ENCODE measurements at places on chromosomes 7 and 10. TPM values are rescaled to one million over a fixed set of nuclear protein-coding genes. Genes with fewer than 3 reads are reported as not detected.

AKR1C1 gene
- total RNA-seq = 176 TPM

GRID2IP gene
- not detected for total RNA-seq

SH2B2 gene
- 0.49 TPM for total RNA-seq

CHAT gene
- total RNA-seq = not detected

TMEM176A gene
- total RNA-seq = 50.8 TPM

TMEM72 gene
- total RNA-seq = 0.71 TPM

PDE6C gene
- not detected for total RNA-seq

UNCX gene
- not detected for total RNA-seq

HOXA13 gene
- total RNA-seq = not detected

ADRA2A gene
- total RNA-seq = 0.74 TPM

GIMAP2 gene
- total RNA-seq = 4.5 TPM

NPFFR1 gene
- not detected for total RNA-seq

ASIC3 gene
- 4.2 TPM for total RNA-seq

GNGT1 gene
- total RNA-seq = not detected

CYP3A4 gene
- not detected for total RNA-seq

MAGI2 gene
- total RNA-seq = 7.4 TPM

PARP12 gene
- total RNA-seq = 21.6 TPM

LGI1 gene
- total RNA-seq = 0.57 TPM

NEUROD6 gene
- not detected for total RNA-seq

FKBP9 gene
- total RNA-seq = 120 TPM

MYPN gene
- total RNA-seq = 81.6 TPM

CTAGE4 gene
- 0.14 TPM for total RNA-seq

IFIT1B gene
- total RNA-seq = not detected

C10orf53 gene
- total RNA-seq = not detected

GRB10 gene
- 52.0 TPM for total RNA-seq

ACADSB gene
- total RNA-seq = 75.9 TPM

DPYSL4 gene
- total RNA-seq = 13.8 TPM

KIAA1549 gene
- 1.9 TPM for total RNA-seq

CCL24 gene
- not detected for total RNA-seq

SPDYE11 gene
- total RNA-seq = not detected

HSPA12A gene
- total RNA-seq = 15.1 TPM

SVOPL gene
- total RNA-seq = not detected

POLR3A gene
- total RNA-seq = 8.7 TPM

TBX20 gene
- 180 TPM for total RNA-seq

DPY19L1 gene
- total RNA-seq = 32.4 TPM

DGKB gene
- total RNA-seq = 0.26 TPM

SFMBT2 gene
- 11.3 TPM for total RNA-seq

ANKRD22 gene
- not detected for total RNA-seq

FRG2B gene
- not detected for total RNA-seq

OR2A5 gene
- total RNA-seq = not detected

MTURN gene
- 50.8 TPM for total RNA-seq

CPEB3 gene
- 14.3 TPM for total RNA-seq

ARHGEF5 gene
- 4.3 TPM for total RNA-seq

OR13A1 gene
- total RNA-seq = not detected

ZNF117 gene
- total RNA-seq = 2.5 TPM

C1QL3 gene
- total RNA-seq = 0.26 TPM
